Iris pigment epithelial cell (primary cell): ENCODE measurements at places on chromosomes 5 and 9.

- DNase-seq, result peak; percentile 74
Observed at GRCh38 chr5:65186646-65187227, 295.0 kb downstream of the ADAMTS6 start.

- DNase-seq, result peak; percentile 87
Observed at GRCh38 chr9:110599468-110599867, 19.9 kb upstream of the SVEP1 start.

DNA sequence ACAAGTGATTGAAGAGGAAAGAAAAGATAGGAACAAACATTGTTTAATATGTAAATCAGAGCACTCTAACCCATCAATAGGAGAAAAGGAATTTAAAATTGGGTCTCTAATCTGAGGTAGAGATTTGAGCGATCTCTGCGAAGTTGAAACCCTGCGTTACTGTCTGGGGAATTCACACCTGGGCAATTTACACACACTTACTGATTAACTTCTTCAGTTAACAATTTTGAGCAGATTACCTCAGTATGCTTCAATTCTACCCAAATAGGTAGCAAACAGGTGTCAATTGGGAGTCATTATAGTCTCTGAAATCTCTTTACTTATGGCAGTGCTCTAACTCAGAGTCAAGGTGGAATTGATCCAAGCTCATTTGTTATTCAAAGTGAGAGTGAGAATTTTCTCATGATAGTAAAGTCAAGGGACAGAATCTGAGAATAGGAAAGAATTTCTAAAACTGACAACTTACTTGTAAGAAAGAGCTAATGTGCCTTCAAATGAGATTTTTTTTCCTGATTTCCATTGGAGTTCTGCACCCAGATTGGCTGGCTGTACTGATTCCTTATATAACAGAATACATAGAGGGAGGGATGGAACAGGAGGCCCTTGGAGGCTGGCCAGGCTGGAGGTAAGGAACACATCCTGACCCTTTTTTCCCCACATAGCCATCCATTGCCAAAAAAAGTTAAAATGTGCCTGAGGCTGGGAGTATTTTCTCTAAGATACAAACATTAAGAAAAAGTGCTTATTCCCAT is 27.1 kb upstream of the IFNA14 start:
- no peak for DNase-seq

GRCh38 chr5:153970496-153970895 is 68.2 kb downstream of the FAM114A2 start:
- DNase-seq, result no peak

- DNase-seq, result peak; percentile 66
Observed at GRCh38 chr9:18485714-18486113, 11.8 kb downstream of the ADAMTSL1 start.
